ENCODE measurements at places on chromosomes 7 and 10.

GRCh38 chr10:37301271-37301670 lies 175.9 kb downstream of the ANKRD30A start:
- DNase-seq = no peak

DNA sequence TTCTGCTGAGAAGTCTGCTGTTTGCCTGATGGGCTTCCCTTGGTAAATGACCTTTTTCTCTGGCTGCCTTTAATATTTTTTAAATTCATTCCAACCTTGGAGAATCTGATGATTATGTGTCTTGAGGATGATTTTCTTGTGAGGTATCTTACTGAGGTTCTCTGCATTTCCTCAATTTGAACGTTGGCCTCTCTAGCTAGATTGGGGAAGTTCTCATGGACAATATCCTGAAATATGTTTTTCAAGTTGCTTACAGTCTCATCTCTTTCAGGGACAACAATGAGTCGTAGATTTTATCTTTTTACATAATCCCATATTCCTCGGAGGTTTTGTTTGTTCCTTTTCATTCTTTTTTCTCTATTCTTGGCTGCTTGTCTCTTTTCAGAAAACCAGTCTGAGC lies 208.4 kb downstream of the KIF20B start:
- DNase-seq = no peak

DNA sequence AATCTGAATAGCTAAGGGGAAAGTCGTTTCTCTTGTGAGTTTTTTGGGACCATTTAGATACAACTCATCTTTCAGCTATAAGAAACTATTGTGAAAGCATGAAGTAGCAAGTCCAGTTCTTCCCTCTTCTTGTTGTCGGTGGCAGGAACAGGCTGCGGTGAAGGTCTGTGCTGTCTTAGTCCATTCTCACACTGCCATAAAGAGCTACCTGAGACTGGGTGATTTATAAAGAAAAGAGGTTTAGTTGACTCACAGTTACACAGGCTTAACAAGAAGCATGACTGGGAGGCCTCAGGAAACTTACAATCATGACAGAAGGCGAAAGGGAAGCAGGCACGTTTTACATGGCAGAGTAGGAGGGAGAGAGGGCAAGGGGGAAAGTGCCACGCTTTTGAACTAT lies 261.8 kb downstream of the GATA3 start:
- no peak for DNase-seq

DNA sequence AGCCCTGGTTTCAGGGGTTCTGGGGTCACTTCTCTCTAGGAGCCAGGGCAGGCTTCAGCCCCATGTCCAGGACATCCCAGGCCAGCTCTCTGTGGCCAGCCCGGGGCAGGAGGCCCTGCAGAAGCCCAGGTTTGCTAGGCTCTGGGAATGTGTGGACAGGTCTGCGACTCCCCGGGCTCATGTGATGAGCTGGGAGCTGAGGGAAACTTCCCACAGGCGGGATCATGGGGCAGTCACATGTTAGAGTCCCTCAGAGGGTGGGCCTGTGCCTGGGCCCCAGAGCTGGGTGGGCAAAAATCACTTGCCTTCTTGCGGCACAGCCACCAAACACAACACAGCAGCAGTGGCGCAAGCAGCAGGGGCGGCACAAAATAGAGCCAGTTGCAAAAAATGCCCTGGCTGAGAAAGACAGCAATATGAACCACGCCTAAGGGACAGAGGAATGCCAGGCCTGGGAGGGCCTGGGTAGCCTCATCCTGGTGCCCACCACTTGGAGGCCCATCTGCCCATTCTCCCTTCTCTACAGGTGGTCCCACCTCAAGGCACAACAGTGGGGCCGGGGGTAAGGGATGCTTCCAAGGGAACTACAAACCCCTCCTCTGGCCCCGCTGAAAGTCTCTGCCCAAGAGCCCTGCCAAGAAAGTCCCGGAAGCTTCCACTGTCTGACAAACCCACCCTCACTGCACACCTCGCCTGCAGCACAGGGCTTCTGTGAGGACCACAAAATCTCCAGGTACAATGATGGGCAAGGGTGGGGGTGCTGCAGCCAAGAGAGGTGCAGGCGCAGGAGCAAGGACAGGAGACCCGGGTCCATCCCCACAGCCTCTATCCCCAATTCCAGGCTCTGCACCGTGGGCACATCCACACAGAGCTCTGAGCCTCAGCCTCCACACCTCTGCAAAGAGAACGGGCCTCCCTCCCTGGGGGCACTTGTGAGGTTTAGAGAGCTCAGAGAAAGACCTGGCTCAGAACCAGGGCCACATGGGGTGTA lies 34.6 kb upstream of the ANTXRL start:
- DNase-seq = no peak

DNA sequence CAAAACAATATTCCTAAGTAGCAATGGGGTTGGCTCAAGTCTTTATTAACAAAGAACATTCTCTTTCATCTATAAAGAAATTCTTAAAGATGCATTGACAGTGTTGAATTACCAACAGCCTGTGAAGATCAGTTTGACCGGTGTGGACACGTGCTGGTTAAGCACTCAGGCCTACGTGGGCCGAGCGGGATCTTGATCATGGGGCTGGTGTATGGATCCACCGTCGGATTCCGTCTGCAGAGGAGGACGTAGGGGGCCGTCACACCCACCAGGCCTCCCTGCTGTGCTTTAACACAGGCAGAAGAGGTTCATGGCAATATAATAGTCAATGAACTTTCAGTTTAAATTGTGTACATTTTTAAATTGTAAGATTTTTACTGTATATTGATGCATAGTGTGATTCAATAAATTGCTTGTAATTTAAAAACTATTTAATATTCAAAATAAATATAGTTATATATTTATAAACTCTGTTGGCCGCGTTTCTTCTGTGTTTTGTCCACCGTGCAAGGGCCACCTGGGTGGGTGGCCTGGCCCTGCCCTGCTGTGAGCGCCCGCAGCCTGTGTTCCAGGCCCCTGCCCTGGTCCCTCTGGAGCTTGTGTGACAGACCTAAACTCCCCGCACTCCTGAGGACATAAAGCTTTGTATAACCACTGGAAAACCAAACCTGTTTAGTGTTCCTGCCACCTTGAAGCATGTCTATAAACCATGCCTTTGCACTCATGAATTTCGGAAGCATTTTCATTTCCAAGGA lies 1.9 kb upstream of the BHLHA15 start:
- DNase-seq = no peak

GRCh38 chr10:37535459-37536246 lies 321.8 kb downstream of the ZNF248 start:
- DNase-seq = no peak

GRCh38 chr10:6046773-6047611 lies 15.2 kb downstream of the IL2RA start:
- DNase-seq = no peak

DNA sequence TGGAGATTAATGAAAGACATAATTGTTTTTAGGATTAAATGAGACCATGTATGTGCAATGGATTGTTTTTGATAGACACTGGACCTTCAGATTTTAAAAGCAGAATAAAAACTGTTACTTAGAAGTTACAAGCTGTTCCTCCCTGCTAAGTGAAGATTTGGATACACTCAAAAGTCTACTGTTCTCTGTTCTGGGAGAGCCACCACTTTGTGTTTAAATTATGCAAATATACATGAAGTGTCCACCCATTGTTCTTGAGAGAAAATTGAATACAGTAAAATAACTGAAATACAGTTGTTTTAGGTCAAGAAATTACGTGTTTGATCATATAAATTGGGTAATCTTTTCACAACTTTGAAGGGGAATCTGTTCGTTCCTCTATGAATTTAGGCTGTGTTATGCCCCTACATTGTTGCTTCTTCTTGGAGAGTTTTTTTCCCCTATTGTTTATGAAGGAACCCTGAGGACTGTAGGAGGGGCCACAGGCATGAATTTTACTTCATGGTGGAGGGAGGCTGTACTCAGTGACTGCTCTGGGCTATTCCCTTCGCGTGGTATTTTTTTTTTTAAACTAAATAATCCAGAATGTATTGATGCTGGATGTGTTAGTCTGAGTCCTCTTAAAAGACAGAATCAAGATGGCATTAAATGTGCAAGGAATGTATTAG lies 18.6 kb upstream of the VCL start:
- no peak for DNase-seq

GRCh38 chr7:49479936-49480544 lies 293.4 kb upstream of the VWC2 start:
- DNase-seq = peak; percentile 8

- DNase-seq = peak; percentile 21
Measured at GRCh38 chr10:101071267-101071884, 9.6 kb downstream of the KAZALD1 start.

- no peak for DNase-seq
Measured at GRCh38 chr7:138903859-138904435, 77.2 kb downstream of the KIAA1549 start.

GRCh38 chr7:104894726-104895521 lies 119.1 kb upstream of the KMT2E start:
- no peak for DNase-seq

DNA sequence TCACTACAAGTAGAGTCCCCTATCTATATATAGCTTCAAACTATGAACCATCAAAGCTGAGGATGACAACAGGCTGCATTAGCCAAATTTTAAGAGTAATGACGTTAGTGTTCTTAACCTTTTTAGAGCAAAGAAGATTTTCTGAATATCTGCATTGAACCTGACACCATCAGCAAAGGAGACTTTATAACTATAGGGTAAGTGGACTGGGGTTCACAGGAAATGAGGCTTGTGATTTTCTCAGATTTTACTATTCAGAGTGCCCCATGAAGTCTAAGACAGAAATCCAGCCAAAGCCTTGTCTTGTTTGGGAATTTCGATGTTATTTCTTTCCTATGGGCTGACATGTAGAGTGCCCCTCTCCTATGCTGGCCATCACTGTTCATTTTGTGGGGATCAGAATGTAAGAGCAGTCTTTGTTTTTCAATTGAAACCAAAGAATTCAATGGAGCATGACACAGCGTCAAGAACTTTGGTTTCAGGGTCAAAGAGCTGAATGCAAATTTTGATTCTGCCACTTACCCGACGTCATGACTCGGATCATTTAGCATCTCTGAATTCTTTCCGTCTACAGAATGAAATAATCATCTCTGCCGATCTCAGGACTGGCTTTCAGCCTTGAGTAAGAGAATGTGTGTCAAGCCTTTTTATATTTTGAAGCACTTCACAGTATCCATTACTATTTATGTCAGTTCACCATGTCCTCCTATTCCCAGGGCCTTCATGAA lies 52.7 kb downstream of the DENND11 start:
- no peak for DNase-seq

- DNase-seq = no peak
Measured at GRCh38 chr10:108591417-108591816, 1331.9 kb downstream of the XPNPEP1 start.

- no peak for DNase-seq
Measured at GRCh38 chr10:92799568-92799967, 48.8 kb upstream of the EXOC6 start.

- DNase-seq = peak; percentile 54
Measured at GRCh38 chr7:45890902-45891461, 2.7 kb downstream of the IGFBP1 start.

- DNase-seq = no peak
Measured at GRCh38 chr10:86918022-86918471, 39.4 kb downstream of the MMRN2 start.

GRCh38 chr7:72919256-72919775 lies 5.6 kb upstream of the POM121 start:
- DNase-seq = no peak

GRCh38 chr10:105844241-105844640 lies 1203.2 kb downstream of the SORCS3 start:
- DNase-seq = no peak

DNA sequence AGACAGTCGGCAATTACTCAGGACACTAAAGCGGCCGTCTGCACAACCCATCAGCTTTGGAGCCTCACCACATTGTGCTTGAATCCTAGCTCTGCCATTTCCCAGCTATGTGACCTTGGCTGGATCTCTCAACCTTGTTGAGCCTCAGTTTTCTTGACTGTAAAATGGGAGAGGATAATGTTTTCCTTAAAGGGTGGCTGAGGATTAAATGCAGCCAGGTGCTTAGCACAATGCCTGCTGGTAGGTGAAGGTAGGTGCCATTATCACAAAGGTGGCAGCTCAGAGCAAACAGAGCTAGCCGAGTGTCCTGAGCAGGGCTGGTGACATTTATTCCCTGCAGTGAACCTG lies 508.5 kb upstream of the ZMIZ1 start:
- DNase-seq = no peak

DNA sequence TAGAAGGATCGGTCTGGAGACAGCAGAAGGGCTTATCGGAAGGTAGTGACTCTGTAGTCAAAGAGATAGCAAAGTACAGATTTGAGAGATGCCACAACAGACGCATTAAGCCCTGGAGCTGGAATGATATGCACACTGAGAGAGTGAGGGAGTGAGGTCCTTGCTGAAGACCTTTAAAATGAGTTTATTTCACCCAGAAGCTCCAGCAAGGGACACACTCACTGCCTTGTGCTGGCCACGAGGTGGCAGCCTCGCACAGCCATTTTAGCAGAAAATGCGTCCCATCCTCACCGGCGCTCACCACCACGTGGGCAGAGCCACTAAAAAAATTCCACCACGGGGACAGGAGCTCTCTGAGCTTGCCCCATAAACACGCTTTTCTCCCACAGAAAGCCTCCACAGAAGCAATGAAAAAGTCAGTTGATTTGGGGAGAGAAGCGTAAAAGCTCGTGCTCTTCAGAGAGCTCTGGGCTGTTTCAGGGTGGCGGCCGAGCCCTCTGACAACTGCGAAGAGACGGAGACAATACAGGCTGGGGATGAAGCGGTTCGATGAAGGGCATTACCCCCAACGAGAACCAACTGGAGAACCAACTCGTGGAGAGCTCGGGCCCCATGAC lies 163.0 kb upstream of the KLF14 start:
- DNase-seq = peak; percentile 44

GRCh38 chr10:64505501-64505900 lies 984.3 kb downstream of the REEP3 start:
- DNase-seq = no peak

DNA sequence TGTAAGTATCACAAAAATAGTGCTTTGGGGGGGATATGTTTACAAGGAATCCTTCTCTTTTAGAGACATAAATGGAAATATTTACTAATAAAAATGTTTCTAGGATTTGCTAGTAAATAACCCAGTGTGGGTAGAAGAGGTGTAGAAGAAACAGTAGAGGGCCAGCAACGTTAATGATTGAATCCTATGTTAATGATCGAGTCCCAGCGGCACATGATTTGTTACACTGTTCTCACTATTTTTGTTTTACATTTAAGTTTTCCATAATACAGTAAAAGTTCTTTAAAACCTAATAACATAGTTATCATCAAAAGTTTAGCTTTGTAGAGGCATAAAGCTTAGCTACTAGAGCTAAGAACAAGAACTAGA lies 66.0 kb downstream of the UBE2H start:
- DNase-seq = no peak

DNA sequence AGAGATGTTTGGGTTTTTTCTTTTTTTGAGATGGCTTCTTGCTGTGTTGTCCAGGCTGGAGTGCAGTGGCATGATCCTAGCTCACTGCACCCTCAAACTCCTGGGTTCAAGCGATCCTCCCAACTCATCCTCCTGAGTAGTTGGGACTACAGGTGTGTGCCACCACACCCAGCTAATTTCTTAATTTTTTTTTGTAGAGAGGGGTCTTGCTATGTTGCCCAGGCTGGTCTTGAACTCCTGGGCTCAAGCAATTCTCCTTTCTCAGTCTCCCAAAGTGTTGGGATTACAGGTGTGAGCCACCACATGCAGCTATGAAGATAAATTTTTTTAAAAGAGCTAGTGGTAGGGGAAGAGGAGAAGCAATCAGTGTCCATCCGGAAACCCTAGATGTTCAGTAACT lies 56.8 kb downstream of the CLIP2 start:
- DNase-seq = no peak

Data from MM.1S (cell line).